ENCODE measurements at places on chromosomes 11 and 22. TPM values are rescaled to one million over a fixed set of nuclear protein-coding genes. Genes with fewer than 3 reads are reported as not detected.

- DNase-seq, result no peak
These were observed 1.7 kb downstream of the PGR start for GRCh38 chr11:101127699-101128570.

DNA sequence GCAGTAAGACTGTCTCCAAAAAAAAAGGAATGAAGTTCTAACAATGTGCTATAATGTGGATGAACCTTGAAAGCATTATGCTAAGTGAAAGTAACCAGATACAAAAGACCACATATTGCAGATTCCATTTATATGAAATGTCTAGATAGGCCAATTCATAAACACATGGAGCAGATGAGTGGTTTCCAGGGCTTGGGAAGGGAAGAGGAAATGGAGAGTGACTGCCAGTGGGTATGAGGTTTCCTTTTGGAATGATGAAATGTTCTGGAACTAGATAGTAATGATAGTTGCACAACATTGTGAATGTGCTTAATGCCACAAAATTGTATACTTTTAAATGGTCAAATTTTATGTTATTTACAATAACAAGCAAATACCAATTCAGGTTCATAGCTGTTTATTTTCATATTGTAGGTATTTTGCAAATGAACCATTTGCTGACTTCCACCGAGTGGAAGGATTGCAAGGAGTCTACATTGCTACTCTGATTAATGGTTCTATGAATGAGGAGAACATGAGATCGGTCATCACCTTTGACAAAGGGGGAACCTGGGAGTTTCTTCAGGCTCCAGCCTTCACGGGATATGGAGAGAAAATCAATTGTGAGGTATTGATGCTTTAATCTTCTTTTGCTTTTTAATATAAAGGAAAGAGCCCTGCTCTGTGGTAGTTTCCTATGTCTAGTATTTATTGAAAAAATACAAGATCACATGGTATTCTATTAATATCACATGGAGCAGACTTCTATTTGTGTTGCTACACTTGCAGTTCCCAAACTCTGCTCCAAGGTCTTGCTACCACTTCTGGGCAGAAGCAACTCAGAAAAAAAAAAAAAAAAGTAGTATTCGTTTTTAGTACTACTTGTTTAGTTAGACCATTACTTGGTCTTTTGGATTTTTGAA, 67.7 kb upstream of the SORL1-AS1 start:
- no peak for DNase-seq

DNA sequence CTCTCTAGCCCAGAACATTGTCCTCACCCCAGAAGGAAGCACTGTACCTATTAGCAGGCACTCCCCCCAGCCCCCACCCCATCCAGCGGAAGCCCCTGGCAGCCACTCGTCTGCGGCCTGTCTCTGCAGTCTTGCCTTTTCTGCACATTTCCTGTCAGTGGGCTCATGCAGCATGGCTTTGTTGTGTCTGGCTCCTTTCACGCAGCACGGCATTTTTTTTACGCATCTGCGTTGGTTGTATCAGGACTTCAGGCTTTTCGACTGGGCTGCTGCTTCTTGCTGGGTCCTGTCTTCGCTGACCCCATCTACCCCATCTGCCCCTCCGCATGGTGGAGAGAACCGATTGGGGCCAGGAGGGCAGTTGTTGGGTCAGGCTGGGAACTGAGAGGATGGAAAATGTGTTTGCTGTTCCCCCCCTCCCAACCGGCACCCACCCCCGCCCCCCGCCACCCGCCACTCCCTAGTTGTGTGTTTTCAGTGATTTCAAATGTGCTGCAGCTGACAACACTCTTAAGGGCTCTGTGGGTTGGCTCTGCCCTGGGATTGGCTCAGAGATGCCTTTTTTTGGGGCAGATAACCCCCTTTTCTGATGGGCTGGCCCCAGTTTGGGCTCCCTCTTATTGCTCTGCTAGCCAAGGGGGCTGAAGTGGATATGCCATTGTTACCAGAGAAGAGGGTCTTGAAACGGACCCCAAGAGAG, 110.0 kb downstream of the KIAA1671 start:
- no peak for DNase-seq

DNA sequence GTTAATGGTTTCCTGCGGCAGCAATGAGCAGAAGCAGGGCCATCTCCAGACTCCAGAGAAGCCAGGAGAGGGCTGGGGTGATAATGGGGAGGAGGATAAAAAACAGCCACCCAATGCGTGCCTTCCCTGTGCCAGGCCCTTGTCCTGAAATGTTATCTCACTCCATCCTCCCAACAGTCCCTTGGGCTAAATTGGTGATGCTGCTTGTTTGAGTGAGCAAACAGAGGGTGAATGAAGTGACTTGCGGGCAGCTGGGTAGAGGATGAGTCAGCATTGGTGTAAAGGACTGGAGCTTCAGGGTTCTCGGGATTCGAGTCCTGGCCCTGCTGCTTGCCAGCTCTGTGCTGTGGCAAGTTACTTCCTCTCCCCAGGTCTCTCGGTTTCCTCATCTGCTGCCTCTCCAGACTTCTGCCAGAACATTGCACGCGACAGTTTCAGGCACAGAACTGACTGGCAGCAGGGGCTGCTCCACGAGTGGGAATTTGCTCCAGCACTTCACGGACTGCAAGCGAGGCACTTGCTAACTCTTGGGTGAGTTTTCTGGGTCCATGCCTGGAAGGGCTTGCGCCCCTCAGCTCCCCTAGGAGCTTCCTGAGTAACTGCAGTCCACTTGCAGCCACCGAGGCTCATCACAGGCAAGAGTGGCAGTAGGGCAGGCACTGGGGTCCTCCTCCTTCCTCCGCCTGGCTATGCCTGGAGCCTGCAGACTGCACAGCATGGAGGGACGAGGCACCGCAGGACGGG, at the start of gene P2RY6:
Gene P2RY6 (plus strand): TSS at position 403 of the 744 bp plus-strand sequence. CDS start 24,181 bp downstream, outside the sequence.
- no peak for DNase-seq

GRCh38 chr22:46390652-46391301, 55.3 kb downstream of the TRMU start:
- DNase-seq, result no peak

- DNase-seq, result no peak
These were observed 61.5 kb downstream of the NUP98 start for GRCh38 chr11:3735827-3736226.

DNA sequence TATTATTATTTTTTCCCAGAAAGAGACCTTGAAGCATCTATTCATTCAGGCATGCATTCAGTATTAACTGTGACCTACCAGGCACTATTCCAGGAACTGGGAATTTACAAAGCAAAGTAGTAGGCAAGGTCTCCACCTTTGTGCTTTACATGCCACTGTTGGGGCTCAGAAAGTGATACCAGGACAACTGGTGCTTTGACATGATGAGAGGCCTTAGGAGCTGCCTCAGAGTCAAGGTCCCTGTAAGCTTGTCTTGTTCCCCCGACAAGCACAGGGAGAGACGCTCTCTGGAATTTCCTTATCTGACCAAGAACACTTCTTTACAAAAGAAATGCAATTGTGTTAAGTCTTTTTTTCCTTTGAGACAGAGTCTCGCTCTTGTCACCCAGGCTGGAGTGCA, 2.3 kb upstream of the HMOX1 start:
- no peak for DNase-seq

DNA sequence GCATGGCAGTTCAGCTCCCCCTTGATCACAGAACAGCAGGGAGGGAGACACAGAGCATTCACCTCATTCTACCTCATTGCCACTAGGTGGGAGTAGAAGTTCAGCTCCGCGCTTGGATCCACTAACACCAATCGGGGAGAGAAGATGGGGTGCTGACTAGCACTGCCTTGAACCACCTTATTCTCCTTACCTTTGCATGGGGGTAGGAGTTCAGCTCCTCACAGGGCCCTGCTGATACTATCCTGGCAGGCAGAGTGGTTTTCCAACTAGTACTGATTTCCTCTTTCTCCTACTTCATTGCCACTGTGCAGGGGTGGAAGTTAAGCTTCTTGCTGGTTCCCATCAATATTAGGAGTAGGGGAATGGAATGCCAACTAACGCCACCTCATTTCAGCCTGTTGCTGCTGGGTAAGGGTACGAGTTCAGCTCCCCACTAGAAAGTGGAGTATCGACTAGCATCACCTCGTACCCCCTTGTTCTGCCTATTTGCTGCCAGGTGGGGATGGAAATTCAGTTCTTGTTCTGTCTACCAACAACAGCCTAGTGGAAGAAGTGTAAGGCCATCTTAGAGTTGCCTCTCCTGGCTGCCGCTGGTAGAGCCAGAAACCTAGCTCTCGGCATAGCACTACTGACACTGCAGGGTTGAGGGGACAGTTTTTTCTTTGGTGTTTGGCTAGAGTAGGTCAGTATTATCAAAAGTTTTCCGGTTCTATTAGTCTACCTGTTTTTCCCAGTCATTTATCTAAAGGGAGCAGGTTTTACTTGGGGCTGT, 550.9 kb upstream of the CCDC90B start:
- DNase-seq, result peak; percentile 91

DNA sequence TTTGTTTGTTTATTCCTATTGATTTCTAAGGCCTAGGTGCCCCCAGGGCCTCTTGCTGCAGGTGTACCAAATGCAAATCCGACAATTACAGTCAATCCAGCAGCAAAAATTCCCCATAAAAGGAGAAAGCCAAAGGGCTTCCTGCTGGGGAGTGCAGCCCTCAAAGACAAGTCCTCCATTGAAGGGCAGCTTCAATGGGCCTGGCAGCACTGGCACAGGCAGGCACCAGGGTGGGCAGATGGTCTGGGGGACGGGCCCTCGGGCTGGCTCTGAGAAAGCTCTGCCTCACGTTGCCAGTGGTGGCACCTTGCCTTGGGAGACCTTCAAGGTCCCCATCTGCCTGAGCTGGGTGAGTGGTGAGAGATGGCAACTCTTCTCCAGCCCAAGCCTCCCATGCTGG, 128.0 kb downstream of the DSCAML1 start:
- DNase-seq, result no peak

GRCh38 chr11:126719740-126720139, 280.8 kb downstream of the KIRREL3 start:
- no peak for DNase-seq

GRCh38 chr11:73660497-73661034, 14.2 kb downstream of the PLEKHB1 start:
- no peak for DNase-seq

DNA sequence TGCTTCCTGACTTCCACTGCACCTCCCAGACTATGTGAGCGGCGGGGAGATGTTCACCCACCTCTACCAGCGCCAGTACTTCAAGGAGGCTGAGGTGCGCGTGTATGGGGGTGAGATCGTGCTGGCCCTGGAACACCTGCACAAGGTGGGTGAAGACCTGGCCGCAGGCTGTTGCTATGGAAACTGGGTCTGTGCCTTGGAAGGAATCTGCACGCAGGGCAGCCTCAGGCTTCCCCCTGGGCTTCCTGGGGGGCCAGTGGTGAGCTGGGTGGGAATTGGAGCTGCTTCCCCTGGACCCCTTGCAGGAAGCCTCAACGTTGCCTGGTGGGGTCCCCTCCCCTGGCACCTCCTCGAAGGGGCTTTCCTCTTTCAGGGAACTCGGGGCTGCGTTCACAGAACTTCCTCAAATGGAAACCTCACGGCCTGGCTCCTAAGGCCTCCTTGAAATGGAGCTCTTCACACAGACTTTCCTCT, 1.5 kb downstream of the RPS6KA4 start:
- no peak for DNase-seq

- DNase-seq, result no peak
These were observed 58.8 kb downstream of the PDGFD start for GRCh38 chr11:104105155-104105554.

- DNase-seq, result peak; percentile 92
These were observed 216.3 kb upstream of the SYN3 start for GRCh38 chr22:33274214-33275072.

GRCh38 chr11:128476729-128477128, 110.6 kb downstream of the ETS1 start:
- DNase-seq, result no peak

DNA sequence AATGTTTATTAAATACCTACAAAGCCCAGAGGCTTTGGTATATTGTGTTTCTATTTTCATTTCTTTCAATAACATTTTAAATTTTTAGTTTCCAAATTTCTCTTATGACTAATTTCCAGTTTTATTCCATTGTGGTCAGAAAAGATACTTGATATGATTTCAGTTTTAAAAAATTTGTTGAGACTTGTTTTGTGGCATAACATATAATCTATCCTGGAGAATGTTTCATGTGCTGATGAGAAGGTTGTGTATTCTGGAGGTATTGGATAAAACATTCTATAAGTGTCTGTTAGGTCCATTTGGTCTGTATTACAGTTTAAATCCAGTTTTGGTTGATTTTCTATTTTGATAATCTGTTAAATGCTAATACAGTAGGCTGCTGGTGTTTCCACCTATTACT, 9.8 kb upstream of the RAG1 start:
- DNase-seq, result no peak

- no peak for DNase-seq
These were observed 3.9 kb upstream of the CDC42EP2 start for GRCh38 chr11:65310736-65311135.

- DNase-seq, result no peak
These were observed 38.4 kb upstream of the RTL6 start for GRCh38 chr22:44536411-44536810.

DNA sequence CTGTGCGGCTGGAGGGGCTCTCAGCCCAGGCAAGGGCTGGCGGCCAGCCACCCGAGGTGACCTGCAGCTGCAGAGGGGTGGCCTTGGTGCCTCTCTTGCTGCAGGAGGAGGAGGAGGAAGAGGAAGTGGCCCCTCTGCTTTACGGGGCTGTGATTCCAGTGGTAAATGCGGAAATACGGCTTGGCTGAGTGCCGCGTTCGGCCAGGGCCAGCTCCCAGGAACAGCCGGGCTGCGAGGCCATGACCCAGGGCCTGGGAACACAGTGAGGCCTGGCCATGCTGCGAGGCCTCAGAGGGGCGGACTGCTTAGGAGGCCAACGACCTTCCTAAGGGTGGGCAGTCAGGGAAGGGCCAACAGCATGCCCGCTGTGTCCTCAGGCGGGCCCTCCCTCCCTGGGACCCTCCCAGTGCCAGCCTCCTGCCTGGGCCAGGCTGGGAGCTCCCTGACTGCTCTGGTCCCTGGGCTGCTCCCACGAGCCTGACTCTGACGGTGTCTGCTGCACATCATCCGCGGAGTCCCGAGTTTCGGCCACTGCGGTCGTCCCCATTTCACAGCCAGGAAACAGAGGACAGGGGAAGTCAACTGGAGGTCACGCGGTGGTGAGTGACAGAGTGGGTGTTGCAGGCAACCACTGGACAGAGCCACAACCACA, 20.8 kb upstream of the PPARA start:
- peak; percentile 90 for DNase-seq

GVQW3 gene
- 18.5 TPM for total RNA-seq

UBQLN3 gene
- 0.37 TPM for total RNA-seq

TTLL12 gene
- 31.2 TPM for total RNA-seq

ADM2 gene
- total RNA-seq, result 1.4 TPM

SLC37A2 gene
- total RNA-seq, result 0.41 TPM

APLNR gene
- not detected for total RNA-seq

SLCO2B1 gene
- not detected for total RNA-seq

MMP27 gene
- total RNA-seq, result not detected

ANGPTL5 gene
- total RNA-seq, result not detected

HBD gene
- not detected for total RNA-seq

LDHAL6A gene
- not detected for total RNA-seq

ZNRF3 gene
- total RNA-seq, result 0.19 TPM

PLEKHA7 gene
- 8.8 TPM for total RNA-seq

ZNF202 gene
- total RNA-seq, result 8.7 TPM

CHADL gene
- total RNA-seq, result 0.90 TPM

SAA1 gene
- not detected for total RNA-seq

OR6T1 gene
- total RNA-seq, result not detected

TNNI2 gene
- total RNA-seq, result not detected
